ENCODE measurements at places on chromosomes 11 and 22.

- no peak for DNase-seq
Observed at GRCh38 chr11:115103921-115104320, 400.3 kb downstream of the CADM1 start.

- no peak for DNase-seq
Observed at GRCh38 chr11:134145715-134146114, 76.8 kb downstream of the JAM3 start.

GRCh38 chr22:49779853-49780697, 47.6 kb downstream of the BRD1 start:
- no peak for DNase-seq

DNA sequence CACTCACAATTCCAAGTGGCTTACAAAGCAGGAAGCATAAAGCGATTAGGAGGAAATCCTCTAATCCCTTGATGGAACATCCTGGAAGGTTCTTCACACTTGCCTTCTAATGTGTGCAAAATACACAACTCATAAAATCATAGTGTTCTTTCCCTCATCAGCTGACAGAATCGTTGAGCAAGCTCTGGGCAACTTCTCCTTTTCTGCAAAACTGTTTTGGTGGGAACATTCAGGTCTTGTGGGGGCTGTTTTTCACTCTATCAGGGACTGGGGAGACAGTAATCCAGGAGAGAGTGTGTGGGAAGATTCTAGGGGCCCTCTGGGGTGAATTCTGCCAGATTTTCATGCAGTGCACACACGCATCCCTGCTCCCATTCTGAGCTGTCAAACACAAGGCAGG, 53.2 kb downstream of the IRAG1 start:
- no peak for DNase-seq

DNA sequence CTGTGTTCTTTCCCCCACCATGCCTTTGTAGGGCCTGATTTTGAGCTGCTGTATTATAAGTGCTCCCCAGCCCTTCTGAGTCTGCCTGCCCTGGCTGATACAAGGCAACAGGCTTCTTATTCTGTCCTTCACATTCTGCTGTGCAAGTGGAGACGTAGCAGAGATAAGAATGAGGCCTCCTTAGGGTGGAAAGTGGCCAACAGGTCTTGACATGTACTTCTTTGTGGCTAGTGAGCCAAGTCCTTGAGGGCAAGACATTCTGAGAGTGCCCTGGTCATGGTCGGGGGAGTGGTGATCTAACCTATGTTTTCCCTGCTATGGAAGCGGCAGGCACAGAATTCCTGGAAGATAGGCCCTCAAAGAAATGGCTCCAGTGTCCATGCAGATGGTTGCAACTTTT, 235.7 kb upstream of the CADM1 start:
- DNase-seq, result no peak

DNA sequence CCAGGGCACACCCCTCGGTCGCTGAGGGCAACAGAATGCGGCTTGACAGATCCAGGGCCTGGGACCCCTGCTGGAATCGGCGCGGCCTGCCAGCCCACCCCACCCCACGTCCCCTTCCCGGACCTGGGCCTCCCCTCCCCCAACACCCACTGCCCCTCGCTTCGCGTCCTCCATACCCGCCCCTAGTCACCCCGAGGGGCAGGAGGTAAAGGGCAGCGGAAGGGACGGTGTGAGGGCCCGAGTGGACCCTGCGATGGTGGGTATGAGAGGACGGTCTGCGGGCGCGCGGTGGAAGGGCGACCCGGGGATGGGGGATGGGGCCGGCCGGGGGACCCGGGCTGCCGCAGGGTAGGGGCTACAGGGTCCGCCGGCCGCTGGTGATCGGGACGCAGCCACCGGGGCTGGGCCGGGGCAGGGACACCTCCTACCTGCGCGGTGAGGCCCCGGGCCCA, 311 bp downstream of the APBB1 start:
- DNase-seq, result no peak

DNA sequence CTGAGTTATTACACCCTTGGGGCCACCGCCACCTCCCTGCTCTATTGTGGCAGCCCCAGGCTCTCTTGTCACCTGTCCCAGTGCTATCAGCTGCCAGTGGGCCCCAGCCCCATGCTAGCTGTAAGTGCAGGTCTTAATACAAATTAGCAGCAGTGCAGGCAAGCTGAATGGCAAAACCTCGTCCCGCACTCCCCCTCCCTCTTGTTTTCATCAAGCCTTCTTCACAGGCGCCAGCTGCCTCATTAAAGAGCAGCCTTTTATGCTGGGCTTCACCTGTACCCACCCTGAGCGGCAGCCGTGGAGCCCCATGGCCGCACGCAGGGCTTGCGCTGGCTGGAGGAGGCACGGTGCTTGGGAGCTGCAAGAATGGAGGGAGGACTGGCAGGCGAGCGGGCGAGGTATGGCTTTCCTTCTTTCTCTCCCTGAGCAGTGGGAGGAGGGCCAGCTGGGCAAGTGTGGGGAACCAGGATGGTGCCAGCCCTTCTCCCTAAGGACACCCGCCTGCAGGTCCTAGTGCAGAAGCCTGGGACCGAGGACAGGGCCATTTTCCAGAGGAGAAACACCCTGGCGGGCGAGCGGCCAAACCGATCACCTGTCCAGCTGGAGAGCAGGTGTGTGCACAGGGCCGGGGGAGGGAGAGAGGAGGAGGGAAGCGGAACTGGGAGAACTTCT, 70.7 kb downstream of the FLI1 start:
- no peak for DNase-seq

- no peak for DNase-seq
Observed at GRCh38 chr11:133326849-133327248, 205.5 kb downstream of the OPCML start.

GRCh38 chr11:116412118-116412889, 360.5 kb downstream of the BUD13 start:
- no peak for DNase-seq

DNA sequence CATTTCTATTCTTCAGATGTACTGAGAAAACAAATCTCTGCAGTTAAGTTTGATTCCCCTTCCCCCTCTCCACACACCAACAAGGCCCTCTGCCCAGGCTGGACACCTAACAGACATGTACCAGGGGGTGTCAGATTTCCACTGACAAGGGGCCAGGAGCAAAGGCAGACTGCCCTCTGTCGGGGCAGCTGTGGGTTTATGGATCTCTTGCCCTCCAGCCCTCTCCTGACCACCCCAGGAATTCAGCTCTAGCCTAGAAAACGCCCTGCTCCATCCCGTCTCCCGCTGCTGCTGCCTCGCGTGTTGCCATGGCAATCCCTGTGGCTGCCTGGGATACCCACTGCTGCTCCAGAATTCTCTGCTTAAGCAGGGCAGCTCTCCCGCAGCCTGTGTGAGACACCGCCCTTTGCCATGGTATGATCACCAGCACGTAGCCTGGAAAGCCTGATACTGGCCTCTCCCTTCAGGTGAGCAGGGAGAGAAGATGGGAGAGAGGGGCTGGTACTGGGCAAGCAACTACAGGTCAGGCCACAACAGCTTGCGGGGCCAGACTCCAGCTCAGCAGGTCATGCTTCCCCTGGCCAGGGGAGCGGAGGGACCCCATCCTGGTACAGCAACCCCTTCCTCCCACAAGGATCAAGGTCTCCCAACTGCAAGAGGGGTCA, 41.6 kb downstream of the BUD13 start:
- DNase-seq, result no peak

- no peak for DNase-seq
Observed at GRCh38 chr11:98600786-98601773, 419.7 kb upstream of the CNTN5 start.

DNA sequence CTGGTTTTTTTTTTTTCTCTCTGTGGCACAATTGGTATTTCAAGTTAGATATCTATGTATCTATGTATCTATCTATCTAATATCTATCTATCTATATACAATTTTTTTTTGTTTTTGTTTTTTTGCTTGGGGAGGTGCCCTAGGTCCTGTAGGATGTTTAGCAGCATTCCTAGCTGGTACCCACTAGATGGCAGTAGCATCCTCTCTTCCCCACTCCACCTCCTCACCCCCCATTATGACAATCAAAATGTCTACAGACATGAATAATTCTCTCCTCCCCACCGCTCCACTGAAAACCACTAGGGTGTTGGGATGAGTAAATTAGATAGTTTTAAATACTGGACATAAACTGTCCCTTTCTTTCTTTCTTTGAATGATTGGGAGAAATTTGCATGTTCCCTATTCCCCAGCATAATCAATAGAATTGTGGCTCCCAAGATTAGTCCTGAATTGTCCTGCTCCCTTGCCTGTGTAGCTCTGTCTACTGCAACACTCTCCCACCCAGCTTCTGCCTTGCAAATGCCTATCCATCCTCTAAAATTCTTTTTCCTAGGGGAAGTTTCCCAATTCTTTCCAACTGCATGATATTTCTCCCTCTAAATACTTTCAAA, 1152.4 kb downstream of the LRRC4C start:
- DNase-seq, result no peak

DNA sequence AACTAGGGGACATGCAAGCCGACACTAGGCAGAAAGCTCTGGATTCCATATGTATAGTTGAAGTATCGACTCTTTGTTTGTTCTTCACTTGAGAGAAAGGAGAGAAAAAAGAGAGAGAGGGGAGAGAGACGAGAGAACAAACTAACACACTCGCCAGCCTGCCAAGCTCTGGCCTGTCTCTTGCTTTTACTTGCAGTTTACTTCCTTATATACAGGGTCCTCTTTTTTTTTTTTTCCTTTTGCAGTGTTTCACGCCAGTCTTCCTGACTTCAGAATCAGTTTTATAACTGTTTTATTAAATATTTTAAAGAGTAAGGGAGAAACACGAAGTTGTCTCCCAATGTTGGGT, 19.9 kb downstream of the TEAD1 start:
- no peak for DNase-seq

DNA sequence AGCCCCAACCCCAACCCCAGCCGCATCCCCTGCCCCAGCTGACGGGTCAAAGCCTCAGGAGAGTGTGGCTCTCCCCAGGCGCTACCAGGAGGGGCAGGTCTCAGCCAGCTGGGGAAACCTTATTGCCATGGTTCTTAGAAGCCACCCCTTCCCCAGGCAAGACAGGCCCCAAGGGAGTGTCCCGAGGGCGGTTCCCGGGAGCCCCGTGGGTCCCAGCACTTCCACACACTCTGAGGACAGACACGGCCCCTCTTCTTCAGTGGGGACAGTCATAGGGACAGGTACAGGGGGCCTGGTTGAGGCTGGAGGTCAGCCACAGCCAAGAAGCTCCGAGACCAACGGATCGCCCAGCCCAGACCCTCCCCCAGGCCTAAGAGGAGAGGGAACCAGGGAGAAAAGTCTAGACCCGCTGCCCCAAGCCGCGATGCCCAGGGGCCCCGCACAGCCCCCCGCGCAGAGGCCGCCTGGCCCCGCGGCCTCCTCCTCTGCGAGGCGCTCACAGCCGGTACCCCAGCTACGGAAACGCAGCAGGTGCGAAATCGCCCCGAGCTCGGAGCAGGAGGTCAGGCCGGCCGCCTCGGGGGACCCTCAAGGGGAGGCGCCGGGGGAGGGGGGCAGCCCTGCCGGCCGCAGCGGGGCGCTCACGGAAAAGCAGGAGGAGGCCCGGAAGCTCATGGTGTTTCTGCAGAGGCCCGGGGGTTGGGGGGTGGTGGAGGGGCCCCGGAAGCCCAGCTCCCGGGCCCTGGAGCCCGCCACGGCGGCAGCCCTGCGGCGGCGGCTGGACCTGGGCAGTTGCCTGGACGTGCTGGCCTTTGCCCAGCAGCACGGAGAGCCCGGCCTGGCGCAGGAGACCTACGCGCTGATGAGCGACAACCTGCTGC, 2.6 kb downstream of the KLHDC7B start:
- peak; percentile 75 for DNase-seq

DNA sequence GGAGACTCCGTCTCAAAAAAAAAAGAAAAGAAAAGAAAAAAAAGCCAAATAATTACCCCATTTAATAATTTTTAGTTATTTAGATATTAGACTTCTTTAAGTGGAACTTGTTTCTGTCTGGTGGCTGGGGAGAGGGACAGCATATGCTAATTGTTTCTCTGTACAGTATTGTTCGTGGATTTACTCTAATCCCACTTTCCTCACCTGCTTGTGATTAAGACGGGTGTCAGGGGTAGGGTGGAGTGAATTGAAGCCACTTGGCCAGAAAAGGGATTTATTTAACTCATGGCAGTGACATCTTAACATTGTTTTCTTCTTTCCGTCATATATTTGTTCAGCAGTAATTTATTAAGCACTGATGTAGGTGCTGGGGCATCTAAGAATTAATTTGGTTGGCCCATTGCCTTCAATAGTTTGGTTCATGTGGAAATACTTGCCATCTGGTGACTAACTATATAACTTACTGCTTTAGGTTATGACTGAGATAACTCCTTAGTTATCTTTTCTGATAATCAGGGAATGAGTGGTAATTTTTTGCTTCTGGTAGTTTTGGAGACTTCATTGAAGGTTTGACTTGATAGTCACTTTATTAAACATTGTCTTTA, 4.6 kb downstream of the TNRC6B start:
- no peak for DNase-seq

DNA sequence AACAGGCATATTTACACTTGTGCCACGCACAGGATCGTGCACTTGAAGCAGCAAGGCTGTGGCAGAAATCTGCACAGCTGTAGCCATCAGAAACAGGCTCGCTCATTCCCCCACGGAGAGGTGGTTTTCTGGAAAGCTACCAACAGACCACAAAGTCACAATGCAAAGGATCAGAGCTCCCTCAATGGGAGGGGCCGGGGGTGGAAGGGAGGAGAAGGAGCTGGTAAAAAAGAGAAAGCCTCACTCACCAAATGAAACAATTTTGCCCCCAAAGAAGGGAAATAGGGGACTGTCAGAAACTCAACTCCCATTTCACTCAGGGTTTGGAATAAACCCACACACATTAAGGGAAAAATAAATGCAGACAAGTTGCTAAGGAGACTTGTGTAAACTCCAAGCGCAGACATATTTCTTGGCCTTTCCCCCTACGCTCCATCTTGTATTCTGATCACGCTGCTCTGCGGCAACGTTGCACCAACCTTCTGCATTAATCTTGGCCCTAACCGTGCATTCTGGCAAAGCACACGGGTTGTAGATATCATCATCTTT, 43.2 kb upstream of the BLID start:
- DNase-seq, result no peak

DNA sequence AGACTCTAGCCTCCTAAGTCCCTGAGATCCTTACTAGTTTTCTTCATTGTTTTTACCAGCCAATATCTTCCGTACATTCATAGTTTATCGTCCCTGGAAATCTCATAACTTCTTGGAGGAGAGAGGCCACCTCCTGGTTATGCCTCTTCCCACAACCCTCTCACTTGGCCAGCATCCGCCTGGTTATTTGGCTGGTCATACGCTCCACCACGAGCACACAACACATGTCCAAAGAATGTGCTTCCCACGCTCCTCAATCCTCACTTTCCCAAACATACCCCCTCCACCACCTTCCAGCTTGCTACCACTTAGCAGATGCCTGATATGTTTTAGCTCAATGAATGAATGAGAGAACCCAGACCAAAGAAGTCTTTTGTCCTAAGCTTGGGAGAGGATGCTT, 83.5 kb upstream of the EIF3D start:
- DNase-seq, result no peak

DNA sequence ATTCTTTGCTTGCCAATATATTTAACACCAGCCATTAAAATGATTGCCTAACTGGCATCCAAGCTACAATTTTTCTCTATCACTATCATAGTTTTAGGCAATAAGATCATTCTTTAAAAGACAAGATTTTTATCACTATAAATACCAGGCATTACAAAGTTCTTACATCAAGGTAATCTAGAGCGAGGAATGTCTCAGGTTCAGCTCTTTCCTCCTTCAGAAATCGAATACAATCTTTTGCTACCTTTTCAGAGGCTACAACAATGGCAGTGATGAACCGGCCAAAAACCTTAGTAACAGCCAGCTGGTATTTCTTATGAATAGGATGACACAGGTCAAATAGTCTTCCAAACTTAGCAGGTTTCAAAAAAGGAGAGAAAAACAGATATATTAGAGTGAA, 23.9 kb downstream of the SMC1B start:
- no peak for DNase-seq
